MG63 (cell line): ENCODE measurements at places on chromosomes 7 and 10. TPM values are rescaled to one million over a fixed set of nuclear protein-coding genes. Genes with fewer than 3 reads are reported as not detected.

The CYP26C1 gene
- not detected in 2 replicates for total RNA-seq

The CYP26A1 gene
- total RNA-seq, result 0.30 and 0.32 TPM in 2 replicates

DNA sequence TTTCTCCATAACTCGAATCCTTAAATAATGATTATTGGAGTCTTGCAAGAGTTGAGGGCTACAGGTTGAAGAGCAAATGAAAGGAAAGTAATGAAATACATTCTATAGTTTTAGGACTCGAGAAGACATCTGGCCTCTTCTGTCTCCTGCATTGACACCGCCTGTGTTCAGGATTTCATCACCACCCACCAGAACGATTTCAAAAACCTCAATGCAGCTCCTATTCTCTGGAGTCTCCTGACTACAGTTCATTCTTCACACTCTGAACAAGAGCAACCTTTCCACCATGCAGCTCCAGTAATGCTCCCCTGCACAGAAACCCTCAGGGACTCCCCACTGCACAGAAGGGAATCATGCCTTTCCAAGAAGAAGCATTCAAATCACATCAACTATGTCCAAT, 5.5 kb downstream of the IL15RA start:
- DNase-seq, result no peak

GRCh38 chr7:91424371-91424770, 160.1 kb downstream of the FZD1 start:
- DNase-seq, result no peak

DNA sequence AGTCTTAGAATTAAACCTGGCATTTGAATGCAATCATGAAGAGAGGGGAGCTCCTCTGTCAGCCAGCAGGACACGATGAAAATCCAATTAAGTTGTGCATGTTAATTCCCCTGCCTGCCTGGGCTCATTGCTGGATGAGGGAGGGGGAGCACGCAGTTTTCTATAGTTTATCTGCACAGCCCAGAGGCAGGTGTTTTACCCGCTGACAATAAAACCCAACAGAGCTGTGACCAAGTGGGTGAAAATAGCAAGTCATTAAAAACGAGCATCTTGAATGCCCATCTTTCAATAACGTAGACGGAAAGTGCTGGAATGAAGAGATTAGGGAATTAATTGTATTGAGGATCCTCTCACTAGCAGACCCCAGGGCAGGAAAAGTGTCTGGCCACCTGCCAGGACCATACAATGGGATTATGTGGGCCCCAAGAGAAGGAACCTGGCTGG, 100.1 kb upstream of the FAM20C start:
- DNase-seq, result no peak
